ENCODE measurements at places on chromosomes 16 and 17. TPM values are rescaled to one million over a fixed set of nuclear protein-coding genes. Genes with fewer than 3 reads are reported as not detected.

Gene HSPB9
- total RNA-seq = not detected

Gene KRT36
- not detected for total RNA-seq

Gene ATP5PD
- 615 TPM for total RNA-seq

Gene DLX4
- 1.9 TPM for total RNA-seq

Gene SRR
- 11.0 TPM for total RNA-seq

Gene ABCA6
- total RNA-seq = not detected

Gene RNF43
- total RNA-seq = 0.38 TPM

Gene WSCD1
- 1.9 TPM for total RNA-seq

Gene TMC5
- 6.3 TPM for total RNA-seq

Gene CAPNS2
- not detected for total RNA-seq

Gene E4F1
- total RNA-seq = 30.7 TPM

Gene CA7
- not detected for total RNA-seq

Gene FOXC2
- 2.7 TPM for total RNA-seq

Gene TMEM88
- total RNA-seq = 0.45 TPM

Gene TMED6
- total RNA-seq = not detected

Gene TVP23C
- total RNA-seq = 10.4 TPM

Gene RCVRN
- not detected for total RNA-seq

Gene TBC1D3K
- total RNA-seq = not detected

Gene C16orf92
- total RNA-seq = not detected

Gene CNGB1
- total RNA-seq = 0.27 TPM

Gene CD300A
- not detected for total RNA-seq

Gene BAHCC1
- 12.9 TPM for total RNA-seq

Gene CHST4
- not detected for total RNA-seq

Gene ARHGDIG
- 3.2 TPM for total RNA-seq

Gene VASN
- total RNA-seq = 3.7 TPM

Gene PLEKHH3
- 13.6 TPM for total RNA-seq

Gene ASPA
- not detected for total RNA-seq

Gene CCL14
- not detected for total RNA-seq

Gene TTC19
- 52.2 TPM for total RNA-seq

Gene TUFM
- total RNA-seq = 284 TPM

Gene CBX8
- 20.3 TPM for total RNA-seq

Gene KRT12
- not detected for total RNA-seq

Gene RNU2-1
- total RNA-seq = not detected

Gene SEPTIN12
- not detected for total RNA-seq

Gene CEP112
- 7.2 TPM for total RNA-seq

Gene SLC16A13
- 11.9 TPM for total RNA-seq

Gene OR3A3
- total RNA-seq = not detected

Gene ITGAX
- total RNA-seq = 0.89 TPM

Gene SSTR5
- 0.20 TPM for total RNA-seq

Gene RBFOX1
- not detected for total RNA-seq

Gene KRT15
- 5.1 TPM for total RNA-seq

Gene DBNDD1
- total RNA-seq = 61.3 TPM

Gene PPM1E
- total RNA-seq = 0.05 TPM

Gene LITAFD
- not detected for total RNA-seq

Gene PCGF2
- total RNA-seq = 64.3 TPM

Gene DNAH9
- total RNA-seq = not detected

Gene TMIGD1
- not detected for total RNA-seq

Measured in A549 treated with ZK216348 at 1 μM for 4 hours (cell line).